ENCODE measurements at places on chromosomes 12 and 14. TPM values are rescaled to one million over a fixed set of nuclear protein-coding genes. Genes with fewer than 3 reads are reported as not detected.

- H3K27ac ChIP-seq: no peak overlapping the region
- no peak for DNase-seq
- H3K36me3 ChIP-seq: no peaks in the 10 kb centered on the region
- H3K27me3 ChIP-seq: no peaks in the 10 kb centered on the region
Observed at GRCh38 chr12:106142591-106143261, 4.0 kb upstream of the NUAK1 start.

- no peak overlapping the region for H3K27ac ChIP-seq
- H3K36me3 ChIP-seq: no peaks in the 10 kb centered on the region
- H3K4me3 ChIP-seq: no peak overlapping the region
- H3K4me1 ChIP-seq: no peaks in the 10 kb centered on the region
Observed at GRCh38 chr12:120755269-120755668, 29.6 kb downstream of the ACADS start.

DNA sequence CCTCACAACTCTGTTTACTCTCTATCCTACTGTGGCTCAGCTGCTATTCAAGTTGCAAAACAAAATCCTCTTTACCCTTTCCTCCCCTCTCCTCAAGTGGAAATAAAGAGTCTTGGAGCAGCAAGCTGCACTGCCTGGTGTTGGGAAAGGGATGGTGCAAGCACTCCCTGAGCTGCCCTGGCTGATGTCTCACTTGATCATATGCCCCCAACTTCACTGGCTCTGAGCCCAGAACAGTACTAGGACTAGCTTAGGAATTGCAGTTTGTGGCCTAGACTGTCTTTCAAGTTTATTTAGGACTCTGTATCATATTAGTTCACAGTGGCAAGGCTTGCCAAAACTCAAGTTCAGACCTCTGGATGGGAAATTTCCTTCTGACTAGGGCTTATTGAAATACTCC lies 1683.8 kb upstream of the SEL1L start:
- H3K4me3 ChIP-seq: no peak overlapping the region
- H3K4me1 ChIP-seq: no peaks in the 10 kb centered on the region
- no peaks in the 10 kb centered on the region for H3K27me3 ChIP-seq
- no peak overlapping the region for H3K27ac ChIP-seq
- no peak for DNase-seq

ADSS1 gene
- 39.1 TPM for total RNA-seq

BICDL1 gene
- 0.35 TPM for total RNA-seq

COX8C gene
- total RNA-seq: not detected

Data from adrenal gland (tissue), 19 donors.